ENCODE measurements at places on chromosomes 1 and 21. TPM values are rescaled to one million over a fixed set of nuclear protein-coding genes. Genes with fewer than 3 reads are reported as not detected.
A peak's percentile ranks its signal among the peaks of the same experiment; 100 is the strongest.

MAD2L2 gene
- 40.6 TPM for total RNA-seq

RAVER2 gene
- 28.6 TPM for total RNA-seq

RGS18 gene
- total RNA-seq, result not detected

PCP4L1 gene
- total RNA-seq, result 2.6 TPM

KRTAP21-2 gene
- not detected for total RNA-seq

INKA2 gene
- 0.44 TPM for total RNA-seq

- no peaks in the 10 kb centered on the region for H3K27me3 ChIP-seq
- H3K4me3 ChIP-seq, result no peak overlapping the region
- no peaks in the 10 kb centered on the region for H3K4me1 ChIP-seq
- DNase-seq, result no peak
- no peaks in the 10 kb centered on the region for H3K36me3 ChIP-seq
Observed at GRCh38 chr1:234505769-234506102, 26.8 kb upstream of the TARBP1 start.

- no peak overlapping the region for H3K27ac ChIP-seq
- no peak overlapping the region for H3K4me3 ChIP-seq
- no peaks in the 10 kb centered on the region for H3K4me1 ChIP-seq
- no peak for DNase-seq
- no peaks in the 10 kb centered on the region for H3K27me3 ChIP-seq
Observed at GRCh38 chr1:216961516-216961915, 238.3 kb upstream of the ESRRG start.

GRCh38 chr21:34668803-34669148 lies at the start of gene CLIC6:
TSS of gene CLIC6 (plus strand) at chr21:34668994. CDS start at chr21:34669389, 395 bp downstream.
- peak within 1 kb of the TSS; percentile 68 for H3K27ac ChIP-seq
- peaks cover 33% of the 10 kb centered on the region for H3K27me3 ChIP-seq
- peak within 1 kb of the TSS; percentile 79 for H3K4me3 ChIP-seq
- peak; percentile 28 for DNase-seq

- peaks cover 4% of the 10 kb centered on the region for H3K4me1 ChIP-seq
- no peak for DNase-seq
- H3K27ac ChIP-seq, result no peak overlapping the region
Observed at GRCh38 chr1:3714284-3714741, 37.9 kb upstream of the CCDC27 start.

DNA sequence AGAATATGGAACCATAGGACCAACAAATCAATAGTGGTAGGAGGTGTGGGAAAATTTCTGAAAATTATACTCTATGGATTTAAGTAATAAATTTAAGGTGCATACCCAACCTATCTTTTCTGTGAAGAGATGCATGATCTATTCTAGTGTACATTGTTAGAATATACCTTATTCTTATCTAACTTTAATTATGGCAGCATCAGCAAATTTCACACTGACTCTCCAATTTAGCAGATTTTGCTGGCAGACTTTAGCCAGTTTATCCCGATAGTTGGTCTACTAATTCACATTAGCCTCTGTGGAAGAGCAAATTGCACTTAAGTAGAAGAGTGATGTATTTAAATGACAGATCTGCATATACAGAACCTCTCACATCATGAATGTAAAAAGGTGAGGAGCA lies 400.0 kb downstream of the PLA2G4A start:
- no peak overlapping the region for H3K4me3 ChIP-seq
- H3K27ac ChIP-seq, result no peak overlapping the region
- DNase-seq, result no peak
- no peaks in the 10 kb centered on the region for H3K27me3 ChIP-seq
- H3K36me3 ChIP-seq, result no peaks in the 10 kb centered on the region

- H3K36me3 ChIP-seq, result no peaks in the 10 kb centered on the region
- no peak for DNase-seq
- no peaks in the 10 kb centered on the region for H3K4me1 ChIP-seq
- no peak overlapping the region for H3K4me3 ChIP-seq
Observed at GRCh38 chr1:185213091-185213490, 56.1 kb downstream of the SWT1 start.

GRCh38 chr1:204254031-204254661 lies 40.4 kb upstream of the GOLT1A start:
- no peak overlapping the region for H3K4me3 ChIP-seq
- no peak overlapping the region for H3K27ac ChIP-seq
- H3K4me1 ChIP-seq, result no peaks in the 10 kb centered on the region
- no peaks in the 10 kb centered on the region for H3K27me3 ChIP-seq

GRCh38 chr1:161051219-161051618 lies 5.4 kb upstream of the USF1 start:
- peaks cover 4% of the 10 kb centered on the region for H3K4me1 ChIP-seq
- no peaks in the 10 kb centered on the region for H3K36me3 ChIP-seq
- no peak overlapping the region for H3K4me3 ChIP-seq

DNA sequence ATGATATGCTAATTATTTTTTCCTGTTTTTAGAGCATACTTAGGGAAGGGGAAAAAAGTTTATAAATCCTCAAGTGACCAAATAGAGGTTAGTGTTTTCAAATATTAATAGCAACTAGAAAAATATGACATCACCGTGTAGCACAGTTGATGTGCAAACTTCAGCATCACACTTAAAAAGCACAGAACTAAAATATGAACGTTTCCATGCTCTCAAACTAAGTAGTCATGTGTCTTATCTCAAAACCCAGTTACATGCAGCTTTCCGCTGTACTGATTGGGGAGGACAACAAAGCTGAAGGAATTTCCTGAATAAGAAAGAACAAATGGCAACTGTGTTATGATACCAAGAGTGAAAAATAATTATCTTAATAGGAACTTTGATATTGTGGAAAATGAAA lies 903.7 kb downstream of the ADGRL2 start:
- no peak overlapping the region for H3K27ac ChIP-seq
- DNase-seq, result no peak
- H3K4me3 ChIP-seq, result no peak overlapping the region
- H3K4me1 ChIP-seq, result no peaks in the 10 kb centered on the region
- H3K36me3 ChIP-seq, result no peaks in the 10 kb centered on the region

DNA sequence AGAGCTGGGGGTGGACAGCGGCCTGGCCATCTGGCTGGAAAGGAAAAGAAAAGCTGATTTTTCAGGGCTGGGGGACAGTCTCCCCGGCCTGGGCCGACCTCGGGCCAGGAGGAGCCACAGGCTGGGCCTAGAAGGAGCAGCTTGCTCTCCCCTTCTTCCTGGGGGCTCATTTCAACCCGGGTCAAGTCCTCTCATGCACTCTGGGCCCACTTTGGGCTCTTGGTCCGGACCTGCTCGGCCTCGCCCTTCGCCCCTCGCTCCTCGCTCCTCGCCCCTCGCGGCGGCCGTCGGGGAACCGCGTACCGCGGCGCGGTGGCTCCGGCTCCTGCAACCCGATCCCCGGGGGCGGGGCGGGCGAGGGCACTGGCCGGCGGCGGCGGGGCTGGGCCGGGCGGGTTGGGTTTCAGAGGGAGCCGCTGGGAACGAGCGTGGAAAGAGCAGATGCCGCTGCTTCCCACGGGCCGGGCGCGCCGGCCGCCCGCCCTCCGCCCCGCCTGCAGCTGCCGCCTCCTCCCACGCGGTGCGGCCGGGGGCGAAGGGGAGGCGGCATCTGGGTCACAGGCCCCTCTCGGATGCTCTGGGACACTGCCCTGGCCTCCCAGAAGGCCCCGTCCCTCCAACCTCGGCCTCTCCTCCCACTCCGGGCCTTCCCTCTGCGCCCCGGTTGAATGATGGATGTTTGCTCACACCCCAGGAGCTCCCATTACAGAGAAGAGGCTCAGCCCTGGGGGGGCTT lies 6.6 kb downstream of the HEYL start:
- H3K27me3 ChIP-seq, result peaks cover 52% of the 10 kb centered on the region
- DNase-seq, result peak; percentile 63
- no peaks in the 10 kb centered on the region for H3K36me3 ChIP-seq

Measured in hepatocyte (in vitro differentiated cells).